ENCODE measurements at places on chromosomes 13 and 19.

- peaks cover 28% of the 10 kb centered on the region for H3K27me3 ChIP-seq
- H3K27ac ChIP-seq = no peak overlapping the region
- DNase-seq = no peak
- peaks cover 12% of the 10 kb centered on the region for H3K4me1 ChIP-seq
- no peaks in the 10 kb centered on the region for H3K36me3 ChIP-seq
Observed at GRCh38 chr13:99665711-99666110, 164.4 kb downstream of the TM9SF2 start.

GRCh38 chr19:15463861-15464371 lies 428 bp downstream of the RASAL3 start:
- no peak overlapping the region for H3K4me3 ChIP-seq
- no peaks in the 10 kb centered on the region for H3K36me3 ChIP-seq
- no peaks in the 10 kb centered on the region for H3K4me1 ChIP-seq
- no peak overlapping the region for H3K27ac ChIP-seq
- DNase-seq = no peak

GRCh38 chr13:95858286-95859075 lies 181.5 kb downstream of the DNAJC3 start:
- no peak for DNase-seq
- H3K27ac ChIP-seq = no peak overlapping the region
- peaks cover 16% of the 10 kb centered on the region for H3K36me3 ChIP-seq
- no peak overlapping the region for H3K4me3 ChIP-seq

DNA sequence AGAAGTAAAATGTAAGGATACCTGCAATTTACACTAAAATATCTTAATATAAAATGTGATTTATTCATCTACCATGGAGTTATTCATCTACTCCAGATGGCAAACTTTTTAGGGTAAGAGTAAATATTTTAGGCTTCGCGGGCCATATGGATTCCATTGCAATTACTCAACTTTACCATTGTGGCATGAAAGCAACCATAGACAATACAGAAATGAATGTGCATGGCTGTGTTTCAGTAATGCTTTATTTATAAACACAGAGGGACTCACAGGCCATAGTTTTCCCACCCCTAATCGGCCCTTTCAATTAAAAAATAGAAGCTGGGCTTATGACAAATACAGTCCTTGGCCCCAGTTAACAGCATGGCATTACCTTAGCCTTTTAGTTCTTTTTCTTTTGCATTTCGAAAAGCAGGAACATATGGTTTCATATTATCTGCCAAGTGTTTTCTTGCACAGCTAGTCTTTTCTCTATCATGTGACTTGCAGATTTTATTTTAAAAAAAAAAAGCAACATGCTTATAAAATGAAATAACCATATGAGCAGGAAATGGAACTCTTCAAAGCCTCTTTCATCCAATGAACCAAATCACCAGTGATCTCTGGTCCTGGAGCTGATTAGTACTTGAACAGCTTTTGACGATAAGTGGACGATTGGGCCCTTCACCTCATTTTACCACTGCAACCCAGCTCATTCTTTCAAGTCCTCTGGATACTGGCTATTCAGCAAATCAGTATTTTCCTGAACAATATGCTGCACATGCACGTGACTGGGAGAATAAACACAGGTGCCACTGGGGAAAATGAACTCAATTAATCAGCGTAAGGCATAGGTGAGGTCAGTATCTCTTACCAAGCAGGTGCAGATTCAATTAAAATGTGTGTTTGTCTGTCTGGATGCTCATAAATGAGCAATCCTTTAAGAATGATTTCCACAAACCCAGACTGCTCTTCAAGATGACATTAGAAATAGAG lies 63.9 kb downstream of the LHFPL6 start:
- no peak overlapping the region for H3K27ac ChIP-seq
- H3K36me3 ChIP-seq = no peaks in the 10 kb centered on the region
- H3K27me3 ChIP-seq = no peaks in the 10 kb centered on the region
- peaks cover 39% of the 10 kb centered on the region for H3K4me1 ChIP-seq
- DNase-seq = no peak

DNA sequence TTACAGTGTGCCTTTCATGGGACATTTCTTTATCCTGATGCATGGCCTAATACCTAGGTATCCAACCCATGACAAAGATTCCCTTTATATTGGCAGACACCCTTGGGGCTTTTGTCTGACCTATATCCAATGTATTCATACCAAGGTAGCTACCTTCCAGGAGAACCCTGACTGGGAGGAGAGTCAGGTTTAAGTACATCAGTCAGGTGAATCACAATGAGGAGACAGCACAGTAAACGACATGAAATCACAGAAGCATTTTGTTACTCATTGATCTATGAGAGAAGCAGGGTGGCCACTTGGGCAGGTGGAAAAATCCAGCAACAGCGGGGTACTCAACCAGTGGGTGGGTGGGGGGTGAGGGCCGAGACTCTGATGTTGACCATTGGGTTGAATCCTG lies 527.4 kb upstream of the ATXN8OS start:
- H3K4me1 ChIP-seq = no peaks in the 10 kb centered on the region
- DNase-seq = no peak
- H3K36me3 ChIP-seq = no peaks in the 10 kb centered on the region
- H3K27ac ChIP-seq = no peak overlapping the region
- H3K4me3 ChIP-seq = no peak overlapping the region

DNA sequence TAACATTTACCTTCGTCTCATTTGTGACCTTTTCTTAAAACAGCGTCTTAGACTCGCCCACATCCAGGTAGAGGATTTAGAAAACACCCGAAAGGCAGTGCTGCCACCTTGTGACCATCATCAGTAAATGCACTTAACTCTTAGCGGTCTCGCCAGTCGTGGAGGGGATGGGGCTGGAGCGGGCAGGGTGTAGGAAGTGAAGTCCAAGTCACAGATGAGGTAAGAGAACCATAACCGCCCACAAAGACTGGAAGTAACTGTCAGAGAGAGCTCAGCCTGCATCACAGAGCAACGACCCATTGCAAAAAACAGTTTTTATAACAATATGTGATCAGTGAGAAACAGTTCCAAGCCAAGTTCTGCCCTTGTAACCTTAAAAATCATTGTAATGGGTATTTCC lies 10.7 kb upstream of the CEACAM3 start:
- no peak for DNase-seq
- no peaks in the 10 kb centered on the region for H3K4me1 ChIP-seq
- H3K27ac ChIP-seq = no peak overlapping the region
- no peaks in the 10 kb centered on the region for H3K36me3 ChIP-seq

DNA sequence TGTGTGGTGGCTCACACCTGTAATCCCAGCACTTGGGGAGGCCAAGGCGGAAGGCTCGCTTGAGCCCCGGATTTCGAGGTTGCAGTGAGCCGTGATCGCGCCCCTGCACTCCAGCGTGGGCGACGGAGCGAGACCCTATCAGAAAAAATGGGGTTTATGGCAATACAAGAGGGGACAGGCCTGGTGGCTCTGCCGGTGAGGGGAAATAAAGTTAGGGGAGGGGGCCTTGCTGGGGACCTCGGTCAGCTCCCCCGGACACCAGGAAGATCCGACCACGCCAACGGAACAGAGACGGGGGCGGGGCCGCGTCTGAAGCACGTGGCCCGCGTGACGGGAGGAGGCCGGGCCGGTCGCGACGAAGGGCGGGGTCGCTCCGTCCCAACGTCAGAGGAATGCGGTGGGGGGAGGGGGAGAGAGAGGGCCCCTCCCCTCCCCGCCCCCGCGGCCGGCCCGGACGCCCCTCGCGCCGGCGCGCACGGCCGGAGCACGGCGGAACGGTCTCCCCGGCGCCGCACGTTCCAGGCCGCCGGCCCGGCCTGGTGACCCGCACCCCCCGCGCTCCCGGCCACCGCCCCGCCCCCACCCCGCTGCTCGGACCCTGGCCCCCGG lies 1.9 kb upstream of the HNRNPL start:
- peak overlapping the region; percentile 97 for H3K4me3 ChIP-seq
- peak overlapping the region; percentile 100 for H3K27ac ChIP-seq
- DNase-seq = peak; percentile 95
- no peaks in the 10 kb centered on the region for H3K27me3 ChIP-seq
- H3K36me3 ChIP-seq = peaks cover 16% of the 10 kb centered on the region
- peaks cover 18% of the 10 kb centered on the region for H3K4me1 ChIP-seq

- H3K36me3 ChIP-seq = peaks cover 3% of the 10 kb centered on the region
- peak overlapping the region; percentile 23 for H3K4me3 ChIP-seq
- no peak for DNase-seq
- peaks cover 16% of the 10 kb centered on the region for H3K4me1 ChIP-seq
- no peaks in the 10 kb centered on the region for H3K27me3 ChIP-seq
Observed at GRCh38 chr13:24652359-24652758, 27.8 kb upstream of the ATP12A start.

DNA sequence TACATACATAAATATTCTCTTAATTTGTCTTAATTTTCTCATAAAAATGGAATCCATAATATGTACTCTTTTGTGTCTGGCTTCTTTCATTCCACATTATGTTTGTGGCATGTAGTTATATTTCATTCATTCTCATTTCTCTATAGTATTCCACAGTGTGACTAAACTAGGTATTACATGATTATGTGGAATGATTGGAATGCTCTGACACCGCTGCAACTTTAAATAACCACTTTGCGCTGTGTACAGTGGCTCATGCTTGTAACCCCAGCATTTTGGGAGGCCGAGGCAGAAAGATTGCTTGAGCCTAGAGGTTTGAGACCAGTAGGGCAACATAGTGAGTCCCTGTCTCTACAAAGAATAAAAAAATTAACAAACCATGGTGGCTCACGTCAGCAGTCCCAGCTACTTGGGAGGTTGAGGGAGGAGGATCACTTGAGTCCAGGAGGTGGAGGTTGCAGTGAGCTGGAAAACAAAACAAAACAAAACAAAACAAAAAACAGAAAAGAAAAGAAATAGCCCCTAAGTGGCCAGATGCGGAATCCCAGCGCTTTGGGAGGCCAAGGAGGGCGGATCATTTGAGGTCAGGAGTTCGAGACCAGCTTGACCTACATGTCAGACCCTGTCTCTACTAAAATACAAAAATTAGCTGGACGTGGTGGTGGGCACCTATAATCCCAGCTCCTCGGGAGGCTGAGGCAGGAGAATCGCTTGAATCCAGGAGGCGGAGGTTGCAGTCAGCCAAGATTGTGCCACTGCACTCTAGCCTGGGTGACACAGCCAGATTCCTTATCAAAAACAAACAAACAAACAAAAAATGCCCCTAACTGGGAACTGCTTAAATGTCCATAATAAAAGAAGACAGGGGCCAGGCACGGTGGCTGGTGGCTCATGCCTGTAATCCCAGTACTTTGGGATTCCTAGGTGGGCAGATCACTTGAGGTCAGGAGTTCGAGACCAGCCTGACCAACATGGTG lies 8.0 kb upstream of the SAE1 start:
- H3K27me3 ChIP-seq = no peaks in the 10 kb centered on the region
- no peak for DNase-seq
- H3K36me3 ChIP-seq = no peaks in the 10 kb centered on the region
- H3K4me3 ChIP-seq = no peak overlapping the region
- peak overlapping the region; percentile 73 for H3K27ac ChIP-seq

DNA sequence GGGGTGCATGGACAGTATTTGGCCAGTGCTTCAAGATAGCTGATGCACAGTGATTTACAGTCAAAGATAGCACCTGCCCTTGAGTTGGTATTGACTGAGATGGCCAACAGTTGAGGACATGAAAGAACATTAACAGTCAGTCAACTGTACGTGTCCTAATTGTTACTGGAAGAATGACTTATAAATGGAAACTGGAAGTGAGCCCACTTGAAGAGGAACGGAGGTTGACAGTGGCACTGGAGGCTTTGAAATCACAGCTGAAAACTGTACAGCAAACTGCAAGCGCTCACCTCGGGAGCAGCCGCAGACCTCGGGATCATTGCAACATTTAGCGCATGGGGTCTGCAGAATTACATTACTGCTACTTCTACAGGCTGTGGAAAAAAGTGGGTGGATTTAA lies 77.1 kb downstream of the GGACT start:
- no peak for DNase-seq
- no peaks in the 10 kb centered on the region for H3K27me3 ChIP-seq
- no peak overlapping the region for H3K4me3 ChIP-seq
- H3K36me3 ChIP-seq = peaks cover 2% of the 10 kb centered on the region

- H3K4me3 ChIP-seq = no peak overlapping the region
- H3K4me1 ChIP-seq = no peaks in the 10 kb centered on the region
- H3K36me3 ChIP-seq = no peaks in the 10 kb centered on the region
- peaks cover 67% of the 10 kb centered on the region for H3K27me3 ChIP-seq
- no peak overlapping the region for H3K27ac ChIP-seq
Observed at GRCh38 chr13:26787961-26788360, 27.4 kb upstream of the GPR12 start.
